ENCODE measurements at places on chromosomes 4 and X.
A peak's percentile ranks its signal among the peaks of the same experiment; 100 is the strongest.

DNA sequence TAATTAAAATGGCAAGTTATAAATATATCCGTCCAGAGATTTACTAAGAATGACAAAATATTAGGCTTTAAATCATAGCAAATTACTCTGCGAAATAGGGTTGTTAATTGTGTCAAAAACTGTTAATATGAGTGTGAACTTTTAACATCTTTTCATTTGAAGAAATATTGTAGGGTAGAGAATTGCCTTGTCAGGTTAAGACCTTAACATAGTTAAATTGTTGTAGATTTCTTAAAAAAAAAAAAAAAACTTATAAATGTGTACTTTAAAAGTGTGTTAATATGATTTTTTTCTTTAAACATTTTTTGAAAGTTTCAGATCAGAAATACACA lies 107.7 kb upstream of the TLR2 start:
- no peak for DNase-seq

- no peak for DNase-seq
Observed at GRCh38 chr4:72689923-72690322, 120.9 kb upstream of the ADAMTS3 start.

GRCh38 chr4:20253735-20254409 lies 2.2 kb downstream of the SLIT2 start:
- DNase-seq, result peak; percentile 55

DNA sequence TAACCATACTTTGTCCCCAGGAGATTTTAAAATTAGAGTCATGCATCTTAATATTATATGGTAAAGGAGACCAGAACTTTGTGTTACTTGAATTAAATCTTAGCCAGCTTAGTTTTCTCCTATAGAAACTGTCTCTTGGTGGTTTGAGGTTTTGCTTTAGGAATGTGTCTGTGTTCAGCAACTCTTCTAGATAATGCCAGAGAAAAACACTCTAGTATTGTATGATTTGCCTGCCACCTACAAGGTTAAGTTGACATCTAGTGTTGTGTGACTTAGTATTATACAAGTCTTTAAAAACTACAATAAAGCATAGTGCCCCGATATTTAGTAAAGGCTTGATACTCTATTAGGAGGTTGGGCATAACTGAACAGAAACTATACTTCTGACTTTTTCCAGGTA lies 2.1 kb downstream of the UGT8 start:
- no peak for DNase-seq

GRCh38 chr4:1405254-1405635 lies 997 bp downstream of the NKX1-1 start:
- DNase-seq, result no peak

- DNase-seq, result no peak
Observed at GRCh38 chrX:85930099-85930498, 117.3 kb downstream of the CHM start.

- DNase-seq, result no peak
Observed at GRCh38 chrX:41036668-41037326, 48.4 kb upstream of the USP9X start.

DNA sequence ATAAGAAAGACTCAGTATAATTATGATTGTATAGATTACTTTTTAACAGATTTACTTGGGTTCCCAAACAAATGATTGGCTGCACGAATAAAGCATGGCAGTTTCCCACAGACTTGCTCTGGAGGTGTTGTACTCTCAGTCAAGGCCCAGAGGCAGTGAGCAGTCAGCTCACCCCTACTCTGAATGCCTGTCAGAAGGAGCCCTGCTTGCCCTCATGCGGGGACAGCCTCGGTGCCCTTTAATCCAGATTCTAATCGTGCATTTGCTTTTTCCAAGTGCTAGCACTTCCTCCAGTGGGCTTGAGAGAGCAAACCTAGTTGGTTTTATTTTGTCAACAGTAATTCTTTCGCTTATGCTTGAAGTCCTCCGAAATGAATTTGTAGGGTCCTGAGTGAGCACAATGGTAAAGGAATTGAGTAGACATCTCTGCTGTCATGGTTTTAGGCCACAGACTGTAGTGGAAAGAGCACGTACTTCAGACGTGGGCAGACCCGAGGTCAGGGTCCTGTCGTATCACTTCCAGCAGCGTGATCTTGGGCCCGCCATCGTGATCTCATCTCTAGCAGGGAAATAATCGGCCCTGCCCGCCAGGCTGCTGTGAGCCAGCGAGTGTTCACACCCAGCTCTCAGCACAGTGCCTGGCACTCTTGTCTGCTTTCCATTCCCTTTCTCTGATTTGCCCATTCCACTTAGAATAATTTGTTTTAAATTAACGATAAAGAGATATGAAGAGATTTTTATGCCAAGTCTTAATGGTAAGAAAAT lies 48.3 kb downstream of the GRK4 start:
- no peak for DNase-seq

DNA sequence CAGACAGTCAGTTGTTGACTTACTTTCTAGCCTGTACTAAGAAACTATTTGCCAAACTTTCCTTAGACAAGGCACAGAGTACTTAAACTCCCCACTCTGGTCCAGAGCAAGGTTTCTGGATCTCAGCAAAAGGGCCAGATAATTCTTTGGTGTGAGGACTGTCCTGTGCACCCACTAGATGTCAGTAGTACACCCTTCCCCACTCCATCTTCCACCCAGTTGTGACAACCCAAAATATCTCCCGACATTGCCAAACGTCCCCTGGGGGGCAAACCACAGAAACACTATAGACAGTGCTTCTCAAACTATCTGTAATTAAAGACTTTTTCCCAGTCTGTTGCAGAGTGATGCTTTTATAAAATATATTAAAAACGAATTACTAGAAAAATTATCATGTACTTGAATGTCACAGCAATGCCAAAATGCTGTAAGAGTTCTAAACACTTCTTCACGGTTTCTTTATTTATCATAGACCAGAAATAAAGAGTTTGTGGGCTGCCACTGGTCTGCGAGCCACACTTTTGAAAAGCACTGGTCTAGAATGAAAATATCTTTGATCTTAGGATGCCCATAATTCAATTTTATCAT lies 203.5 kb downstream of the PRDM5 start:
- DNase-seq, result peak; percentile 69

- no peak for DNase-seq
Observed at GRCh38 chr4:161097821-161098220, 1066.0 kb downstream of the FSTL5 start.

DNA sequence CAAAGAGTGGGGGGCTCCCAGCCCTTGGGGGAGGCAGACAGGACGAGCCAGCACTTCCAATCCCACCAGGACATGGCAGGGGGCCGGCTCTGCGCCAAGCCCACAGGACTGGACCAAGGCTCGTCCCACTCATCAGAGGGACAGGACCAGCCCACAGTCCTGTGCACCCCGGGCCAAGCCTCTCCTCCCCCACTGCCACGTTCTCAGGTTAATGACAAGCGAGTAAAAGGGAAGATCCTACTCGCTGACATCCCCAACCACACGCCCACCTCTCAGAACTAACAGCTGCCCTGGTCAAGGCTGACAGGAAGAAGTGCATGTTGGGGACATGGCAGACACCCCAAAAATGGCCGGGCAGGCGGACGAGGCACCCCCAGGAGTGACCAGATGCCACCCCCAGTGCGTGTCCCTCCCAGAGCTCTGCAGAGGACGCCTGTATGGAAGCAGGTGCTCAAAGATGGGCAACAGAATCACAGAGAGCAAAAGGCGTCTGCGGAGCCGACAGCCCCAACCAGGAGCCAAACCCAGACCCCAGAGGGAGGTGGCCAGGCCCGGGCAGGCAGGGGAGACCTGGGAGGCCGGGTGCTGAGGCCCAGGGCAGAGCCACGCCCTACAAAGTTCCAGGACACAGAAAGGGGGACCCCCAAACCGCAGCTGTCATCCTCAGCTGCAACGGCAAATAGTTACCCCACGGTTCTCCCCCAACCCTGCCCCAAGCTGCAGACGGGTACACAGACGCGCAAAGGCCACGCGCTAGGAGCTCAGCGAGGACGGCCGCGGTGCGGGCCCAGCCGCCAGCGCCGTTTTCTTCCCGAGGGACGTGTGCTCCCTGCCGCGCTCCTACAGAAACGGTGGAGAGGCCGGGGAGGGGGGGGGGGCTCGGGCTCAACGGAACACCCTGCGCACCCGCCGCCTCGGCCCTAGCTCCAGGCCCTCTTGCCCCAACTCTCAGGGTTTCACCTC lies 1.7 kb downstream of the CTBP1 start:
- DNase-seq, result peak; percentile 24

GRCh38 chr4:39976945-39977488 lies 694 bp downstream of the PDS5A start:
- peak; percentile 27 for DNase-seq

- no peak for DNase-seq
Observed at GRCh38 chr4:98527534-98528269, 130.7 kb downstream of the TSPAN5 start.

DNA sequence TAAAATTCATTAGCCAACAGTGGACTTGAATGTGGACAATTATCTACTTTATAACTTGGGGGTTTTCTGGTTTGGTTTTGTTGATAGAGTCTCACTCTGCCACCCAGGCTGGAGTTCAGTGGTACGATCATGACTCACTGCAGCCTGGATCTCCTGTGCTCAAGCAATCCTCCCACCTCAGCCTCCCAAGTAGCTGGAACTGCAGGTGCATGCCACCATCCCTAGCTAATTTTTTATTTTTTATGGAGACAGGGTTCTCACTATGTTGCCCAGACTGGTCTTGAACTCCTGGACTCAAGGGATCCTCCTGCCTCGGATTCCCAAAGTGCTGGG lies 12.4 kb upstream of the ELF2 start:
- no peak for DNase-seq

GRCh38 chr4:6606465-6607235 lies 31.7 kb downstream of the MAN2B2 start:
- no peak for DNase-seq

DNA sequence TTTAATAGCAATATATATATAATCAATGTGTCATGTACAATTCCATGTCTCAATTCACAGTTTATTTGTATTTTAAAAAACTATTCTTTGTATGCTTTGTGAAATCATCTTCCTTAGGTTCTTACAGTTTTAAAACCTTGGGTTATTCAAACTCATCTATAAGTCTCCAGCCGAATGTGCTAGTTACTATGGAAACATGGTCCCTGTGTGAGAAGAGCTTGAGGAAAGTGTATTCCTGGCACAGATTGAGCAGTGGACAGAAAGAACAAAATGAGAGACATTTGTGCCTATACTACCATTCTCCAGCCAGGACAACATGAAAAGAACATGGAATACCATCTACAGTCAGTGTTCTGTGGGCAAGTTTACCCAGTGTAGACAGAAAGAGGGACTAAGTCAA lies 103.4 kb downstream of the EFHC2 start:
- no peak for DNase-seq

DNA sequence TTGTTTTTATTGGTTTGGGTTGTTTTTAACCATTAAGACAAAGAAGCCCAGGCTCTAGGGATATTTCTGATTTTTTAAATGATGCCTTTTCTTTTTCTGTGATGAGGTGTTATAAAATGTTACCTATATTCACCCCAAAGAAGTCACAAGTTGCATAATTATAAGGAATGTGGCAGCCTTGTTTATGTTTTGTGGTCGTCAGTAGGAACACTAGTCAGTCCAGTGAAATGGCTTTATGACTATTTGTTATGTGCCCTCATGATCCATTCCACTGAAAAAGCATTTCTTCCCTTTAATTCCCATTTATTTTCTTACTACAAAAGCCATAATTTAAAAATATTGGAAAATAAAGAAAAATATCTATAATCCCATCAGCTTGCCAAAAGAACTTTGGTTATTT lies 34.4 kb downstream of the CC2D2A start:
- peak; percentile 22 for DNase-seq

- DNase-seq, result no peak
Observed at GRCh38 chr4:65046192-65047133, 623.8 kb downstream of the EPHA5 start.

- DNase-seq, result no peak
Observed at GRCh38 chr4:102318105-102318504, 27.2 kb downstream of the SLC39A8 start.

- no peak for DNase-seq
Observed at GRCh38 chr4:37665333-37666320, 20.5 kb downstream of the RELL1 start.

DNA sequence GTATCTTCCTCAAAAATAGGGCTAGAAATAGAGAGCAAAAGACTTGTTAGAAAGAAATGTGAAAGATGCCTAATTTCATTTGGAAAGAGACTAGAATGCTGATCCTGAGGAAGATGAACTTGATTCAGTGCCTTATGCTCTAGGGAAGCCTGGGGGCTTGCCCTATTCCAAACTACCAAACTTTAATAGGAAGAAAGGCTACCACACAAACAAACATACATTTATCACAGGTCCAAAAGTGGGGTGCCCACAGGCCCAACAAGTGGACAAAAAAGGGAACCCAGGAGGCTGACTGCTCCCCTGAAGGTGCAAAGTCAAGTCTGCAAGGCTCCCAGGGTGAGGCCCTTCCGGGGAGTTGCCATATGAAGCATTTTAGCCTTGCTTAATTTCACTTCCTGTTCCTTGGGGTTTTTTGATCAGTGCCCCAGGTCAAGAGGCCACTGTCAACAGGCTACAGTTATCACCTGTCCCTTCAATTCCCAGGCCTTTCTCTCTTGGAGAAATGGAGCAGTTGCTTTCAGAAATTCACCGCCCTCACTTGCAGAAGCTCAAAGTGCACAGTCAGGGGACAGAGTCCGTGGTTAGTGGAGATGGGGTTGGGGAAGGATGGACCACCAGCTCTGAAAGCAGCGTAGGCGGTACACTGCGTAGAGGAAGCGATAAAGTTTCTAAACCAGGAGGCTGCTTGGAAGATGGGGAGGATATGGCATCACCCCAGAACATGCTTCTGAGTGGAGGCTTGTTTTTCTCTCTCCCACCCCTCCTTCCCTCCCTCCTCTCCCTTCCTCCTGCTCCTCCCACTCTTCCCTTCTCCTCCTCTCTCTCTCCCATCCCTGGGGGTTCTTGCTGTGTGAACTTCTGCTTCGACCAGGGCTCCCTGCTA lies 36.4 kb downstream of the TMEM154 start:
- no peak for DNase-seq

DNA sequence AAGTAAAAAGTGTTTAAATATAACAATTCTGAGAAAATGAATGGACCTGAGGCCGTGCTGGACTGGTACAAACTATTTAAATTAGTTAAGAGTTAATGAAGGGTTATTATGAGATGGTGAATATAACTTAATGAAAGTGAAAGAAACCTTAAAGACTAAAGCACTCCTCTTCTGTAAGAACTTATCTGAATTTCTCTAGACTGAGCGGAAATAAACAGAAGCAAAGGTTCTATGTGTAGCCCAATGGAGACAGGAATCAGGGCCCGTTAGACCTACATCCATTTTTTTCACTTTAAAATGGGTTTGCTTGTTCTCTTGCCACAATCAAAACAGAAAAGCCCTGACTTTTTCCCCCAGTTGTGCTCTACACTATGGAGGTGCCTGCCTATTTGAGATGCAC lies 14.9 kb downstream of the AMMECR1 start:
- DNase-seq, result no peak

All from EH (cell line).